GM04503 (cell line): ENCODE measurements at places on chromosomes 7 and 10.

DNA sequence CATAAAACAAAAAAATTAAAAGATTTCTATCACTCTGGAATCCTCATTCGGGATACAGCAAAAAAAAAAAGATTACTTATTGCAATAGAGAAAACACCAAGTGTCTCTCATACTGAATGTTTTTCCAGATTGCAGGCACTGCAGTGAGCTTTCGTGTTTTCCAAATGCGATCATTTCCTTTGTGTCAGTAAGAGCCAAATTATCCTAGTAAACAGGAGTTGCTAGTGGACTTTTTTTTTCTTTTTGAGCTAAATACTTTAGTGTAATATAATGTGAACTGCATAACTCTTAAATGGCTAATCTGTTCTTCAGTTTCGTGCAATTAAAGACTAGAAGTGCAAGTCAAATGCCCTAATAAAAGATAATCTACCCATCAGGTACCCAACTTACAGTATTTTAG is 44.4 kb upstream of the TOMM7 start:
- DNase-seq = peak; percentile 92

GRCh38 chr7:116796471-116796870 is 65.9 kb upstream of the CAPZA2 start:
- no peak for DNase-seq

DNA sequence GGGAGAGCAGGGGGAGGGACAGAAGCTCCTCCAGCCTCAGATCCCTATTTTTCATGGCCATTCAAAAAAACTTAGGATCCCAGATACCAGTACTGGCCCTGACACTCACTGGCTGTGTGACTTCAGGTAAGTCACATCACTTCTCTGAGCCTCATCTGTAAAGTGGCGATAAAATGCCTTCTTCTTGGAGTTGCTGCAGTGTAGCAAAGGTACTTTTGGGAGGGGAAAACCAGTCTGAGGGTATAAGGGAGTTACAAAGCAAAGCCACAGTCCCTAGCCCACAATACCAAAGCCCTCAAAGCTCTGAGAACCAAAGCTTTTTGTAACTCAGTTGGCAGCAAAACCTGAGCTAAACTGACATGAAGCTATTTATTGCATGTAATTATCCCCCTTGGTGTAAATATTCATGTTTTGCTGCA is 43.4 kb upstream of the COL13A1 start:
- no peak for DNase-seq

DNA sequence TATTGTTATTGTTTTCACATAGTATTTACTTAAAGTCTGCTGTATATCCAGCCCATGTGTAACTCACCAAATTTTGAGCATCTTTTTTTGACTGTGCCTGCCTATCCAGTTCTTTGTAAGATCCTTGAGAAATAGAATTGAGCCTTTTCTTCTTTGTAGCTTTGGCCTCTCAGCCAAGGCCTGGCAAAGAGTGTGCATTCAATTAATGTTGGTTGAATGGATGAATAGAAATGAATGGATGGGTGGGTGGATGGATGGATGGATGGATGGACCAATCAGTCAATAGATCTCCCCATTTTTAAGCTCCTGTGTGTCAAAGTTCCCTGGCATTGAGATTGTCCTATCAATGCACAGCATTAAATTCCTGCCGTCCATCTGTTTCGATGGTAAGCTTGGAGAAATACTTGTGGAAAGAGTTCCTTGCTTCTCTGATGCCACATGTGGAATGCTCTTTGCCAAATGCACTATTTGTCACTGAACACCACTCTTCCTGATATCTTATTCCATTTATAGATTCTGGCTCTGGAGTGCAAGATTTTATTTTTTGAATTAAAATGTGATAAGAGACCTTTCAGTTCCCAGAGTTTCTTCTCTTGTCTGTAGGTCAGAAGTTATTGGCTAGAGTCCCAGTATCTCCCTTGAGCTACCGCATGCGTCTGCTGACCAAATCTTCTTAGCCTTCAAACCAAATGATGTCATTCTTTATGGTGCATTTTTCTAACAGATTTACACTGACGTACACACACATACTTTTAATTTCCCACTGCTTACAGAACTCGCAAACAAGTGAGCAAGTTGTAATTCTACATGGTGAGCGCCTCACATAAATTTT is 20.7 kb upstream of the ADRB1 start:
- DNase-seq = no peak

DNA sequence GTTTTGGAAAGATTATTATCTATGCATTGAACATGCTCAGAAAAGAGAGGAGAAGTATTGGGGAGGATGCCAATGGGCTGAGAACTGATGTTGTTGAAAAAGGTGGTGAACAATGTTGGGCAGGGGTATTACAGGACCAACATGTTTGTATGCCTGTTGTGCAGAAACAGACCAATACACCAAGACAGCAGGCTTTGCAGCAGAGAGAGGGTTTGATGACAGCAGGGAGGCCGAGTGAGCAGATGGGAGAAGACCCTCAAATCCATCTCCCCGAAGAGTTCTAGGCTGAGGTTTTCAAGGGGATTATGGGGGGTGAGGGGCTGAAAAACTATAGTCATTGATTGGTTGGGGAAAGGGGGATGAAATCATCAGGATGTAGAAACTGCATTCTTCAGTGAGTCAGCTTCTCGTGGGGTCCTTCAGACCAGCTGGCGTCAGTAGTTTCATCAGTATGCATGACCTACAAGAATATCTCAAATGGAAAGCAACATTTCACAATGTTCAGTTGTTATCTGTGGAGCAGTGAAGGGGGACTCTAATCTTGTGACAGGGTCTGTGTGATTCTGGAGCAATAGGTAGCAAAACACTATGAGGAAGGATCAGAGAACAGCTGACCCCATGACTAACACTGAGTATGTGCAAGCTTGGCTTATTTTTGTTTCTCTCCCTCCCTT is 167.8 kb downstream of the BAMBI start:
- no peak for DNase-seq

DNA sequence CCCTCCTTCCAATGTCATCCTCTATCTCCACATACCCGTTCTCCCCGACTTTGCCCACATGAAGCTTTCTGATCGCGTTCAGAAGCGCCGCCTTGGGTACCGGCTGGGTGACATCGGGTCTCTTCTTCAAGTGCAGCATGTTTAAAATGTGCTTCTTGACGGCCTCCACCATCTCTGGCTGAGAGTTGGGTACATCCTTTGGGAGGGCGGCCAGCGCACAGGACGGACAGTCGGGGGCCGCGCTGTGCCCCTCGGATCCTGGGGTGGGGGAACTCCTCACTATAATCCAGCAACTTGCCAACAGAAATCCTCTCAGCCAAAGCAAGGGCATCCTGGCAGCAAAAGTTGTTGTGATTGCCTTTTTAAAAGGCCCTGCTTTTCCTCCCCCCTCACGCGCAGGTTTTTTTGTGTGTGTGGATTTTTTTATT is 2.8 kb downstream of the INHBA start:
- no peak for DNase-seq

DNA sequence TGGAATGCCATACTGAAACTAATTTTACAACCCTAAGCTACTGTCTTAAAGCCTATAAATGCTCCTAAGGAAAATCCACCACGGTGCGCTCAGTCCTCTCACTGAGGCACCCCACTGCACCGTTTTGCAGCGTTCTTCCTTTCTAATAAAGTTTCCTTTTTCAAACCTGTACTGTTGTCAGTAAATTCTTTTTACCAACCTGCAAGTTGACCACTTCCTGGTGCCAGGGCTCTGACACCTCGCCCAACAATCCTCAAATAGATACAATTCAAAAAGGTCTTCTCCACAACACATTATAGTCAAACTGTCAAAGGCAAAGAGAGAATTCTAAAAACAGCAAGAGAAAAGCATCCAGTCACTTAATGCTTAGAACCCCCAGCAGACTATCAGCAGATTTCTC is 42.8 kb downstream of the HERPUD2 start:
- DNase-seq = no peak

DNA sequence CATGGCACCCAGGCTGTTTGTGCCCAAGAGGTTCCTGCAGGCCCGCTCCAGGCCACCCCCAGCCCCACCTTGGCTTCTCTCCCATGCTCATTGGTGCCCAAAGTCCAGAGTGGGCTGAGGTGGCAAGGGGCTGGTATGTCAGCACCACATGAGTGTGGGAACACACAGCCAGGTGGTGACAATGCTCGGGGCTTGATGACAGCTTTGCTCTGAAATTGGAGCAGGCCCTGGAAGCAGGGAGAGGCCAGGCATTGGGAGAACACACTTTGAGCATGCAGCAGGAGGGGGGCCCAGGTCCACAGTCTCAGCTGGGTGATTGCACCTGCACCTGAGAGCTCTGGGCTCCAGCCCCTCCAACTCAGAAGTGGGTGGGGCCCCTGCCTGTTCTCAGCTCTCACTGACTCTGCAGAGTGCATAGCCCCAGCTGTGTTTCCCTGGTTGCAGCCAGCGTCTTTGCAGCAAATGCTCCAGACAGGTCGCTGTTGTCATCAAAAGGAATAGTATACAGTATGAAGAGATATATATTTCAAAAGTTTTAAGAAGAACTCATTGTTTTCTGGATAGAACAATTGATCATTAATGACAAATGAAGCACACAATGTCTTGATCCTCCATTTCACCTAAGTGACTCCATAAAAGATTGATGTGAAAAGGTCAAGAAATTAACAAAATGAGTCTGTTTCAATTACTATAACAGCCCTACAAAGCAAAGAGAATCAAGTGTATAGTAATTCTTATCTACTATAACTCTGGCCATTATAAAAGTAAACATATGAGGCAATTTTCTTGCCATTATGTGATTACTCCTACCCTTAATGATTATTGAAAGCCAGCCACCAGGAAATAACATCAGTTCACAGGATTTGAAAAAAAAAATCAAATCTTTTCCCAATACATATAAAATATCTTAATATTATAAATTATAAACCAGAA is 848.1 kb downstream of the PCDH15 start:
- DNase-seq = no peak

DNA sequence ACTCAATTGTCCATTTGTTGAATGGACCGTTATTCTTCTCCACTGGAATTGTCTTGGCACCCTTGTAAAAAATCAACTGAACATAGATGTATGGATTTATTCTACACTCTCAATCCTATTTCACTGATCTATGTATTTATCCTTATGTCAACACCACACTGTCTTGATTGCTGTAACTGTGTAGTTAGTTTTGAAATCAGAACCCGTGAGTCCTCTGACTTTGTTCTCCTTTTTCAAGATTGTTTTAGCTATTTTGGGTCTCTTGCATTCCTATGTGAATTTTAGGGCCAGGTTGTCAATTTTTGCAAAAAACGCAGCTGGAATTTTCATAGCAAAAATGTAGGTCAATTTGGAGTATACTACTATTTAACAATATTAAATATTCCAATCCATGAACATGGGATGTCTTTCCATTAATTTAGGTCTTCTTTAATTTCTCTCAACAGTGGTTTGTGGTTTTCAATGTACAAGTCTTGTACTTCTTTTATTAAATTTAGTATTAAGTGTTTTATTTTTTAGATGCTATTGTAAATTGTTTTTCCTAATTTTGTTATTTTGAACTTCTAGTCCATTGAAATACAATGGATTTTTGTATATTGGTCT is 10.0 kb downstream of the CAMK2B start:
- no peak for DNase-seq

GRCh38 chr10:106577266-106577665 is 587.2 kb downstream of the SORCS1 start:
- no peak for DNase-seq

- no peak for DNase-seq
These were observed 69.1 kb downstream of the INPP5A start for GRCh38 chr10:132606536-132607316.

DNA sequence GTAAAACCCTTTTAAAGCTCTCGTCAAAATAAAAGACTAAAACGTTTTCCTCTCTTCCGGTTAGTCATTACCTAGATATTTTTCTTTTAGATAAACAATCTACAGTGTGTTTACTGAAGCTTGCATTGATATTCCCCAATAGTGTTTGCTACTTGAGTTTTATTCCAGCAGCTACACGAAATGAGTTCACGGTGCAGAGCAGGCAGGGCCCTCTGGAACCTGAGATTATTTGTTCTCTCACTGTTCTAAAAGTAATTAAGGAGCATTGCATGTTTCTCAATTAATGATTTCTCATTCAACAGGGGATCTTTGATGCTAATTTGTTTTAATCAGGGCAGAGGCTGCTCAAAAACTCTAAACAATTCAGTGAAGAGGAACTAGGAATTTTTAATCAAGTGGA is 319.7 kb downstream of the GFRA1 start:
- no peak for DNase-seq

- no peak for DNase-seq
These were observed 79.2 kb upstream of the KCTD7 start for GRCh38 chr7:66549466-66549865.
